Hepatic stellate cell (primary cell): ENCODE measurements at places on chromosomes 2 and 18.

- no peak for DNase-seq
These were observed 89.3 kb downstream of the LIMS1 start for GRCh38 chr2:108623616-108624015.

GRCh38 chr18:57812126-57812477, 9.0 kb upstream of the ATP8B1 start:
- DNase-seq, result no peak

DNA sequence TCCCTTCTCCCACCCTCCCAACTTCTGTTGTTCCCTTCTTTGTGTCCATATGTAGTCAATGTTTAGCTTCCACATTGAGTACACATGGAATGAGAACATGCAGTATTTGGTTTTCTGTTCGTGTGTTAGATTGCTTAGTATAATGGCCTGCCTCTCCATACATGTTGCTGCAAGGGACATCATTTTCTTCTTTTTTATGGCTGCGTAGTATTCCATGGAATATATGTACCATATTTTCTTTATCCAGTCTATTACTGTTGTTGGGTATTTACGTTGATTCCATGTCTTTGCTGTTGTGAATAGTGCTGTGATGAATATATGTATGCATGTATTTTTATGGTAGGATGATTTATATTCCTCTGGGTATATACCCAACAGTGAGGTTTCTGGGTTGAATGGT, 42.0 kb downstream of the NUP35 start:
- no peak for DNase-seq

DNA sequence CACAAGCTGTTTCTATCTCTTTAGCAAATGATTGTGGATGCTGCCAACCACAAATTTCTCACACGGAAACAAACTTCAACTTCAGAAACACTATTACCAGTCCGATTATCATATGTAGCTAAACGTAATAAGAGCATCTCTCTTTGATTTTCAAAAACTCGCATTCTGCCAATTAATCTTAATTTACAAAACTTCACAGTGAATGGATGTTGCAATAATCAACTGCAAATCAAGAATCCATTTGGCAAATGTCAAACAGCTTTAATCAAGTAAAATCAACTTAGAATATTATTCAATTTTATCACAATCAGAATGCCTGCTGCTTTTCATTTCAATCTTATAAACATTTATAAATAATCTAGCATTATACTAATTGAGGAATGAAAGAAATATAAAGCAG, 54.2 kb downstream of the DTNB start:
- no peak for DNase-seq

DNA sequence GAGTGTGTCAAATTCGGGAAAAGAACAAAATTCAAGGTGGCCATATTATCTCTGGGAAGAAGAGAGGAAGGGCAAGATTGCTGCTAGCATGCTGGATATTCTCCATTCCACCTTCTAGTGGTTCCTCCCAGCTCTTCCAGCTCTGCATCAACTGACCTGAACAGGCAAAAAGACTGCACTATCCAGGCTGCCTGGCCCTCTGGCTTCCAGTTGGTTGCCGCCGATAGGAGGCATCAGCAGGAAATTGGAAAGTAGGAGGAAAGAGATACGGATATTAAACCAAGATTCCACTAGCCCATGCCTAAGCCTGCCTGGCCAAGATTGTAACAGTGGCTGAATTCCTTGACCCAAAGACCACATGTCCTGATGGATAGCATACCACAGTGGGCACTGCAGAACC, 1.7 kb upstream of the RTTN start:
- DNase-seq, result no peak

DNA sequence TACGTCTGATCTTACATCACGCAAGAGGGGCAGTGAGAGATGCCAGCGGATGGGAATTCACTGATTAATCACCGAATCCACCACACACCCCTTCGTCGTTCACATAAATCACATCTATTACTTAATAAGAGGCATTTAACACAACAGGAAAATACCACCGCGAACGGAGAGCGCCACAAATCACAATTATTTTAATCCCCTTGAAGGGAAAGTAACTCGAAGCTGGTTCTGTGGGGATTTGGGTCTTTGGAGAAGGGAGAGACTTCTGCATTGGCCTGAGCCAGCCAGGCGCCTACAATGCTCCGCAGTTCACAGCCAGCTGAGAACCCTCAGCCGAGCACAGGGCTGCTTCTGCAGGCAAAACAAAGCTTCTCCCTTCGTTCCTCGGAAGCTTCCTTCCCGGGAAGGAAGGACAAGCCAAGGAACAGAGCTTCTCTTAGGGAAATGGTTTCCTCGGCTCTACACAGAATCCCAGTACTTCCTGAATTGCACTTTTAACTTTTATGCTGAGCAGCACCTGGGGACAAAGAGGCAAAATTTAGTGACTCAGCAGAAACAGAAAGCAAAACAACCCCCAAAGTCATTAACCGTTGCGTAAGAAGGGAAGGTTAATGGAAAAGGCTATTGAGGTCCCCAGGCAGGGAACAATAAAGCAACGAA, at the start of gene LRP1B:
Gene LRP1B, minus strand, starts transcription at position 7 of the 660 bp plus-strand sequence. CDS start 287 bp downstream, outside the sequence.
- no peak for DNase-seq
